Kidney (tissue), 22 donors: ENCODE measurements at places on chromosomes 3 and 15. TPM values are rescaled to one million over a fixed set of nuclear protein-coding genes. Genes with fewer than 3 reads are reported as not detected.

The GCSAM gene
- total RNA-seq: 0.88 TPM

The ZNF717 gene
- total RNA-seq: 19.8 TPM

DNA sequence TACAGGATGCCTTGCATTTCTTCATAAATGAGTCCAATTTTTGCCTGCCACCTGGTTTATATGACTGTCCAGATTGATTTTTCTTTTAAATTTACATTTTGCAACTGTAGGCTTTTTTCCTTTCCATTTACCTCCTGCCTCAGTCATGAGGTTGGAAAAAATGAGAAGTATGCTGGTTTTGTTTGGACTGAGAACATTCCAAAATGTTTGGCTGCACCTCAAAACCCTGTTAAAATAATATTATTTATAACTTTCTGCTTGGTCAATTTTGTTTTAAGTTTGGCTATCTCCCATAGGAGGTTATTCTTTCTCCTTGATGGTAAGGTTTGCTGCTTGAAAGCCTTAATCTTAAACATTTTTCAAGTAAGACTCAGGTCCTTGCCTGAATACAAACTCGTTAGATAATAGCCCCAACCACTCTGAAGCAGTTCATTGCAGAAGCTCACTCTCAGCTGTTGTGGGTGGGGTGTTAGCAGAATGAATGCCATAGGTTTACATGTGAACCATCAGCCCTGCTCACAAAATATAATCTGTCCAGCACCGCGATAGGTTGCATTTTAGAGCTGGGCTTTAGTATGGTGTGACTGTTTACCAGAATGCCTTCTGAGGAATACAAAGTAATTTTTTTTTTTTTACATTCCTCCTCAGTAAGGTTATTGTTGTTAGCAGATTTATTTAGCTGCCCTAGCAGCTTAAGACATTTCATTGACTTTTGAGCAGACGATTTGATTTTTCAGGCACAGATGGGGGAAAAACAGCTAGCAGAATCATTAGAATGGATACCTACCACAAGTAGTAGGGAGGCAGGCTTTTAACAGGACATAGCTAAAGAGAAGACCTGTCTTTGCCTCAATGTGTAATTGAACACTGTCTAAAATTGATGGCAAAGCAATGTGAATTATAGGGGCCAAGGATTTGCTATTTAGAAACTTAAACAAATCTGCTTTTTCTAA lies 630.8 kb upstream of the KCNMB2 start:
- H3K27me3 ChIP-seq: no peaks in the 10 kb centered on the region
- peak overlapping the region; percentile 23 for H3K4me3 ChIP-seq
- peak overlapping the region; percentile 83 for H3K27ac ChIP-seq
- H3K36me3 ChIP-seq: no peaks in the 10 kb centered on the region
- DNase-seq: no peak
- peaks cover 35% of the 10 kb centered on the region for H3K4me1 ChIP-seq

DNA sequence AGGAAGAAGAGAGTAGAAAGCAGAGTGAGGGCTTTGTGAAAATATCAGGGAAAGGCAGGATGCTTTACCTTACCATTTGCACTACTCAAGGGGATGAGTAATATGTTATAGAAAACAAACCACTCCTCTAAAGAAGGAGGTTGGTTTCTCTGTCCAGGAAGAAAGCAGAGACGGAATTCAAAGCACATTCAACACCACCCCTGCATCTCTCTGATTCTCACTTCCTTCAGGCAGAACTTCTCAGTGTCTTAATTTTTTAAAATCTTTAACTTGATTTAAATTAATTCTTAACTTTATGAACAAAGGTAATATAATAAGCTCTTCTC lies 82.4 kb downstream of the NR2F2 start:
- H3K4me1 ChIP-seq: peaks cover 2% of the 10 kb centered on the region
- H3K27ac ChIP-seq: no peak overlapping the region
- H3K4me3 ChIP-seq: no peak overlapping the region
- DNase-seq: no peak
- peaks cover 58% of the 10 kb centered on the region for H3K27me3 ChIP-seq

DNA sequence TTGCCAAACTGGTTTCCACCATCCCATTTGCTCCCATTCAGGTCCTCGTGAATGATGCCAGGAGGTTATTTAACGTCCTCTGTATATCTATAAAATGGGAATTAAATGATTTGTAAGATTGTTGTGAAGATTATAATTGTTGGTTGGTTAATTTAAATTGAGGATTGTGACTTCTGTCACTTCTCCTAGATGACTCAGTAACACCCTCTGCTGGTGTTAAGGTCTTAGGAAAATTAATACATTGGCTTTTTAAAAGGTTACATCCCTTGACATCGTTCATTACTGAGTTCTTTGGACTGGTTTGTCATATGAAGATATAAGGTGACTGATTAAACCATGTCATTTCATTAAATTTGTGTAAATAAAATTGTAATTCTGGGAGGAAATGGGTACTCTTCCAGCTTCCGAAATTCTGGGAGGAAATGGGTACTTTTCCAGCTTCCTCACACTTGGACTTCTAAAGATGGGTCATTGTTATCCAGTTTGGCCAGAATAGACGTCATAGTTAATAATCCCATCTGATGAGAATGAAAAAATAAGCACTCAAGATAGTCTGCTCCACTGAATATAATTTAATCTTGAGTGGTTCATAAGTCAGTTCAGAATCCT lies 33.3 kb upstream of the PAQR5 start:
- H3K36me3 ChIP-seq: no peaks in the 10 kb centered on the region
- H3K27ac ChIP-seq: no peak overlapping the region
- H3K27me3 ChIP-seq: no peaks in the 10 kb centered on the region
- no peaks in the 10 kb centered on the region for H3K4me1 ChIP-seq

DNA sequence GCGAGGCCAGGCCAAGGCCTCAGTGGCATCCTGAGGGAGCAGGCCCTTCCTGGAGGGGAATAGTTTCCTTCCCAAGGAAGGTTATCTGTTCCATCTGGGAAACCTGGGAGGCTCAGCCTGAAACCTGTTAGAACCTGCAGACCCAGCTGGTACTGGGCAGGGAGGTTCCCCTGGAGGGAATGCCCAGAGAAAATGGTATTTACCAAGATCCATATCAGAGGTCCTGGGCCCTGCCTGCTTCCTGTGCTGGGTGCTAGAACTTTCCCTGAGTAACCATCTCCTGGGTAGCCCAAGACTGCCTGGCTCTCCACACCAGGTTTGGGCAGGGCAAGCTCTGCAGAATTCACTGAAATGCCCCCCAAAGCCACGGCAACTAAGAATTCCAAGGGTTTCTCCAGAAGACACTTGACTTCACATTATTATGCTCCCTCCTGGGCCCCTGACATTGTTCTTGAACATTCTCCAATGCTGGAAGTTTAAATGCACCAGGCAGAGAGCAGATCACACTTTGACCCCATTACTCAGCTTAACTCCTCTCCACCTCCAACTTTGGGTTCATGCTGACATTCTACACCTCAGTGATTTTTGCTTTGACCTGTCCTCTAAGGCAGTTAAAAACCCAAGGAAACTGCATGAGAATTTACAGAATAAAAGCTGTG lies 2.0 kb downstream of the CA12 start:
- DNase-seq: peak; percentile 53
- no peaks in the 10 kb centered on the region for H3K36me3 ChIP-seq
- H3K27ac ChIP-seq: peak overlapping the region; percentile 94
- H3K4me1 ChIP-seq: peaks cover 11% of the 10 kb centered on the region

DNA sequence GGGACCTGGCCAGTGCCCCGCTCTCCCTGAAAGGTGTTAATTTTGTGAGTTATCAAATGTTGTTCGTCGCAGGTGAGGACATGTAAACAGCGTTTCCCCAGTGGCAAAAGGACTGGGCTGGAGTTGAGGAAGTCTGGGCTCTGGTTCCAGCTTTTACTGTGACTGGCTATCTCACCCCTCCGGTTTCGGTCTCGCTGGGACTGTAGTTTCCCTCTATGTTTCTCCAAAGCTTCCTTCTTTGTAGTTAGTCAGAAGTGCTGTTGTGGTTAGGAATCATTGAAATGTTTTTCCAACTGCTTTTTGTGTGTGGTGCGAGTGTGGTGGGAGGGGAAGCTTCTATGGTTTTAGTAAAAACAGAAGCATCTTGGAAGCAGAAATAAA lies 990 bp upstream of the CLDN1 start:
- H3K27me3 ChIP-seq: no peaks in the 10 kb centered on the region
- no peak for DNase-seq
- H3K4me3 ChIP-seq: no peak overlapping the region

DNA sequence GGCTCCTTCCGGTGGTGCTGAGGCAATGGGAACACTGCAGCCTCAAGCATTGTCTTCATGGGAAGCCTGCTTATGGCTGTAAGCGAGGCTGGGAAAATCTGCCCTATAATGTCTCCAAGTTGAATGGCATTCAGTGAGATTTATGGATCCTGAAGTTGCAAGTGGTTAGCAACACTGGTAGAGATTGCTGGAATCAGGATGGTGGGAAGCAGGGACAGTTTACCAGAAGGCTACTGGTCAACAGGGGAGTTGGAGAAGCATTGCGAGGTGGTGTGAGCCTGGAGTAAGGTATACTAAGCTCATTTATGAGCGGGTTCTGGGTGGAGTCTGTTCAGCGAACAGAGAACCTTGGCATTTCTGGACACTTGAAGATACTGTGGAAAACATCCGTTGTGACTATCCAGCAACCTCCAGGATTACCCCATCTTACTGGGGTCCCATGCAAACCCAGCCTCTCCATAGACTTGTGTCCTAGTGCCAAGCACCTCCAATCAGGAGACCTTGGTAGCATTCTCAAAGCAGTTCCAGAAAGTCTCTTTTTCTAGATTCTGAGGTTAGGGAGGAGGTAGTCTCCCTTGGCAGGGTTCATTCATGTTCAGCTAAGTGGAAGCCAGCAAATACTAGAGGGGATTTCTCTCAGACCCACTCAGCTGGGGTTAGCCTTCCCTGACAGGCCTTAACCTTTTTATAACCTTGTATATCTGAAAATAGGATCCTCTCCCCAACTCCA lies 7.3 kb downstream of the RPSA start:
- no peak overlapping the region for H3K27ac ChIP-seq
- H3K4me3 ChIP-seq: no peak overlapping the region
- no peak for DNase-seq
- H3K27me3 ChIP-seq: no peaks in the 10 kb centered on the region
- H3K36me3 ChIP-seq: peaks cover 6% of the 10 kb centered on the region

DNA sequence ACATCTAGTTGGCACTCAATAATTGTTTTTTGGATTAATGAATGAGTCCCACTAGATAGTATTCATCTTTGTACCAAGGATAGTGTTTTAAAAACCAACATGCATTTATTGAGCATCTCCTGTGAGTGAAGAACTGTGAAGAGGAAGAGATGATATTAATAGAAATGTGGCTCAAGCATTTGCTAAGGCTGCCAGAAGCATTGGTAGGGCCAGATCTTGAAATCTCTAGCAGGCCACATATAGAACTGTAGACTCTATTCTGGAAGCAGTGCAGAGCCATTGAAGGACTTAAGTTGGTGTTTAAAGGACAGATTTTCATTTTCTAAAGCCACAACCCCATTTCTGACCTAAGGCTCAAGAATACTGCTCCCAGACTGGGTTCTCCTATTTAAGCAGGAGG lies 99.0 kb downstream of the NEK11 start:
- H3K4me1 ChIP-seq: no peaks in the 10 kb centered on the region
- no peak for DNase-seq
- H3K4me3 ChIP-seq: no peak overlapping the region
- H3K36me3 ChIP-seq: no peaks in the 10 kb centered on the region
- H3K27ac ChIP-seq: no peak overlapping the region

DNA sequence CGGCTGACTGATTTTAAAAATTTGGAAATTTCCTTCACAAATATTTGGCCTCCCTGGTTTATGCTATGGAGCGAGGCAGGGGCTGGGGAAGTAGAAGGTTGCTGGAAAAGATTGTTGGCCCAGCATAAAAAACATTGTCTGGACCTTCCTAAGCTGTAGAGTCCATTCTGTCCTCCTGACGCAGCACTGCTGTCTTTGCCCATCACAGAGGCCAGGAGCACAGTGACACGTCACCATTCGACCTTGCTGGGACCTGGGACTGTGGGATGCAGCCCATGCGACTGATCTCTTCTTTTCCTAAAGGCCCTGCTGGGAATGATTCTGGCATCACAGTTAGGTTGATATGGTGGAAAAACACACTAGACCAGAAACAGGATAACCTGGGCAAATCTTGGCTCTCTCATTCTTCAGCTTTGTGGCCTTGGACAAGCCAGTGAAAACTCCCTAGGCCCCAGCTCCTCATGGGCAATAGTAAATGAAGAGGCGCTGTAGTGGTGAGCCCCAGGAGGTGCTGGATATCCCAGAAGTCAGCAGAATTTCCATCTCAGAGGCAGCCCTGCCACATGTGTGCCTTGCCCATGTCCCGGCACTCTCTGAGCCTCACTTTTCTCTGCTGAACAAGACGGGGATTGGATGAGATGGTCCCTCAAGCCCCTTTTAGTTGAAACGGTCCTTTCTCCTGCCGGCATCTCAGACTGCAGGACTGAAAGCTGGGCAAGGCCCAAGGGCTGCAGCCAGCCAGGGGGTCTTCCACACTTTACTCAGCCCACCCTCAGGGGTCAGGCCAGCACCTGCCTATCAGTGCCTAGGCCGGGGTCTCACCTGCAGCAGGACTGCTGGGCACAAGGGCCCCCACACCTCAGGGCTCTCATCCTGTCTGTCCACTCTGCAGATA lies 69.6 kb downstream of the SENP2 start:
- DNase-seq: no peak
- peaks cover 4% of the 10 kb centered on the region for H3K36me3 ChIP-seq
- H3K27ac ChIP-seq: peak overlapping the region; percentile 11

DNA sequence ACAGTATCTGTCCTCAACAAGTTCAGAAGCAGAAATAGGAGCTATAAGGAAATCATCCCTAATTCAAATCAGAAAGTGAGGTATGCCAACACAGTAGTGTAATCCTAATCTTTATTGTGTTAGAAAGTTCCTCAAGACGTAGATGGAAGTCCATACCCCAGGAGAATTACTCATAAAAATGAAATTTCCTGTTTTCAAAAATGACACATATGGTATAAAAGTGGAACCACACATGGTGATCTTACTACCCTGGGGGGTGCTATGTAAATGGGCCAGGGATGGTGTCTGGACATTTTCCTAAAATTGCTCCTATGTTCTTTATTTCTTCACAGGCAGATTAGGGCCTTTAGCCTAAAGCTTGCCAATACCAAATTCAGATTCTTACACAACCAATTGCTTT lies 204.1 kb downstream of the ARRDC4 start:
- H3K27me3 ChIP-seq: no peaks in the 10 kb centered on the region
- no peak overlapping the region for H3K27ac ChIP-seq
- H3K36me3 ChIP-seq: no peaks in the 10 kb centered on the region
- no peaks in the 10 kb centered on the region for H3K4me1 ChIP-seq
- DNase-seq: no peak
- H3K4me3 ChIP-seq: no peak overlapping the region

- H3K27ac ChIP-seq: no peak overlapping the region
- no peaks in the 10 kb centered on the region for H3K27me3 ChIP-seq
- H3K4me3 ChIP-seq: no peak overlapping the region
- no peaks in the 10 kb centered on the region for H3K36me3 ChIP-seq
- DNase-seq: no peak
These were observed 19.1 kb upstream of the B3GNT5 start for GRCh38 chr3:183233966-183234365.

- no peaks in the 10 kb centered on the region for H3K27me3 ChIP-seq
- peak; percentile 70 for DNase-seq
- peaks cover 10% of the 10 kb centered on the region for H3K4me1 ChIP-seq
These were observed 712 bp downstream of the RTF1 start for GRCh38 chr15:41417418-41418195.

GRCh38 chr15:82663186-82663600 lies 16.0 kb upstream of the CPEB1 start:
- no peak overlapping the region for H3K27ac ChIP-seq
- H3K4me1 ChIP-seq: no peaks in the 10 kb centered on the region
- no peak overlapping the region for H3K4me3 ChIP-seq
- no peaks in the 10 kb centered on the region for H3K27me3 ChIP-seq
- peak; percentile 78 for DNase-seq
- no peaks in the 10 kb centered on the region for H3K36me3 ChIP-seq
